ENCODE measurements at places on chromosomes 3 and 15.

- DNase-seq, result no peak
Measured at GRCh38 chr3:142275856-142276255, 50.5 kb upstream of the GK5 start.

DNA sequence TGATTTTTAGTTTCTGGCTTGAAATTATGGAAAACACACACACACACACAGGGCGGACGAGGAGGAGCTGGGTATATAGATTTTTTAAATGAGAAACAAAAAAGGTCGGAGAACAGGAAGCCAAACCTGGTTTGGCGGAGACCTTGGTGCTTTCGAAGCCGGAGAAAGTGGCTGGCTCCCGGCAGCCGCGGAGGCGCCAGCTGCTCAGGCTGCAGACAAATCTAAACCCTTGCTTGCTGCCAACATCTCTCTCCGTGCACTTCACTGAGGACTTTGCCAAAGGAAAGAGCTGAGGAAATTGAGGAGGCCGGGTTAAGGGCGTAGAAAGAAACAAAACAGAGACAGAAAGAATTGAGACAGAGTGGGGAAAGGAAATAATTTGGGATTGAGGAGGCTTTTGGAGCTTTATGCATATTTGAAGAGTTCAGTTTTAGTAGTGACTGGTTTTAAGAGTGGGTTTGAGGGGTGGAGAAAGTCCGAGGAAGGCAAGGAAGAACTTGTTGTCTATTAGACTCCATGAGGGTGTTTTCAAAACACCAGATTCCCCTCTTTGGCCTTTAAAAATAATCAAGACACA, 2.2 kb downstream of the ZIC1 start:
- DNase-seq, result no peak

DNA sequence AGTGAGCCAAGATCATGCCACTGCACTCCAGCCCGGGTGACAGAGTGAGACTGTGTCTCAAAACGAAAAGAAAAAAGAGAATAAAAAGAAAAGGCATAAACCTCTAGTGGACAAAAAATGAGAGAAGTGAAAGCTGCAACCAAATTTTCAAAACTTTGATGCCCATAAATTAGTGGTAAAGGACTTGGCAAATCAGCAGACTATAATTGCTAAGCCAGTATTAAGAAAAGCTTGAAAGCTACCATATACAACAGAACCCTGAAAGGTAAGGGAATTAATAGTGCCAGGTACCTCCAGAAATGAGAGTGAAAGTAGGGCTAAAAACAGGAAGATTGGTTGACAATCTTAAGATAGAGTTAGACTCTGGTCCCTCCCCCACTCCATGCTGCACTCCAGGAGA, 32.9 kb upstream of the SLC22A13 start:
- no peak for DNase-seq

DNA sequence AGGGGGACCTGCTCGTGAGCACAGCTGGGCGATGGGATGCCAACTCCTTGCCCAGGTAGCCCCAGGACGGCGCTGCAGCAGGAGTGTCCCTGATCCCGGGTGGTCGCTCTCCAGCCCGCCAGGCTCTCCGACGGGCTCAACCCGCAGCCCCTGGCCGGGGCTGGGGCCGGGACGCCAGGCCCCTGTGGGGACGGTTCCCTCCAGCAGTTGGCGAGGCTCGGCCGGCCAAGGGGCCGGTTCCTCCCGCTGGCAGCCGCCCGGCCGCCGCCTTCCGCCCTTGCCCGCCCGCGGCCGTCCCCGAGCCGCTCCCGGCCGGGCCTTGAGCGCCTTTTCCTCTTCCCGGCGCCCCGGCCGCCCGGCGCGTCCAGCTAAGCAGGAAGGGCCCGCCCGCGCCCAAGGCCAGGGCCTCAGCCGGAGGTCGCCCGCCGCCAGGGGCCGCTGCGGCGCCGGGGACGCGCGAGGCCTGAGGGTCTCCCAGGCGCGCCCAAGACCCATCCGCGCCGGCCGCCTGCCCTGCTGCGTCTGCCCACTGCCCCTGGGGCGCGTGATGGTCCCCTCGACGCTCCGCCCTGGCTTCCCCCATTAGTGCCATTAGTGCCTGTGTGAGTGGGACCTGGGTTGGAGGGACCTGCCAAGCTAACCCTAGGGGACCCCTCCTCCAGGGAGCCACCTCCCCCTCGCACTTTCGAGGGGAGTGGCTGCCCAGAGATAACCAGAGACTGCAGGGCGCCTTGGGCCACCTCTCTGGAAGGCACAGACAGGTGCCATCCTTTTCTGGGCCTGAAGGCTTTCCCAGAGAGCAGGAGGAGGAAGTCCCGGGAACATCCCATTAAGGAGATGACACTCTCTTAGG, 106.4 kb downstream of the FBLN2 start:
- DNase-seq, result peak; percentile 70

- no peak for DNase-seq
Measured at GRCh38 chr3:48684480-48685143, 1.1 kb downstream of the NCKIPSD start.

DNA sequence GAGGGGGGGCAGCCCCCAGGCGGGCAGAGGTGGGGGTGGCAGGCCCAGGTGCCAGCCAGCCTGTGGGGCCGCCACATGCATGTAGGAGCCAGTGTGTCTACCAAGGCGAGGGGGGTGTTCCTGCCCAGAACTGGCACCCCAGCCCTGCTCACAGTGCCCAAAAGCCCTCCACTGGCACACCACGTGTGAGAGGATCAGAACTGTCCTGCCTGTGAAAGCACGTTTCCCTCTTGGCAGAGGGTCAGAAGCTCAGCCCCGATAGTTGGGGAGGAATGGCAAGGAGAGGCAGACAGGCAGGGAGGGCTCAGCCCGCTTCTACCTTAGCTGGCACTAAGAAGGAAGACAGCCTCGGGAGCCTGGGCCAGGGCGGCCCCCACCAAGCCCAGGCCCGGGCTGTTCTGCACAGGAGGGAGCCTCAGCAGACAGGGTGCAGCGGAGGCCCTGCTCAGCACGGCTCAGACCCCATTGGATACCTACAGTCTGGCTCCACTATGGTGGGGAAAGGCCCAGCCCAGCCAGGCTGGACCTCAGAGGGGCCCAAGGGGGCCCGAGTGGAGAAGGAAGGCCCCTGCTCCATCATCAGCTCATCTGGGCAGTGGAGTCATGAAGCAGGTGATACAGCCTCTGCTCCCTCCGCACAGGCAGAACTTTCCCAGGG, 84.8 kb upstream of the LINGO1 start:
- DNase-seq, result no peak

GRCh38 chr3:15649858-15650257, 48.3 kb downstream of the BTD start:
- DNase-seq, result no peak

DNA sequence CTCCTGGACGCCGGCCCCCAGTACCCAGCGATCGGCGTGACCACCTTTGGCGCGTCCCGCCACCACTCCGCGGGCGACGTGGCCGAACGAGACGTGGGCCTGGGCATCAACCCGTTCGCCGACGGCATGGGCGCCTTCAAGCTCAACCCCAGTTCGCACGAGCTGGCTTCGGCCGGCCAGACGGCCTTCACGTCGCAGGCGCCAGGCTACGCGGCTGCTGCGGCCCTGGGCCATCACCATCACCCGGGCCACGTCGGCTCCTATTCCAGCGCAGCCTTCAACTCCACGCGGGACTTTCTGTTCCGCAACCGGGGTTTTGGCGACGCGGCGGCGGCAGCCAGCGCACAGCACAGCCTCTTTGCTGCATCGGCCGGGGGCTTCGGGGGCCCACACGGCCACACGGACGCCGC, 956 bp downstream of the ZIC1 start:
- DNase-seq, result no peak

DNA sequence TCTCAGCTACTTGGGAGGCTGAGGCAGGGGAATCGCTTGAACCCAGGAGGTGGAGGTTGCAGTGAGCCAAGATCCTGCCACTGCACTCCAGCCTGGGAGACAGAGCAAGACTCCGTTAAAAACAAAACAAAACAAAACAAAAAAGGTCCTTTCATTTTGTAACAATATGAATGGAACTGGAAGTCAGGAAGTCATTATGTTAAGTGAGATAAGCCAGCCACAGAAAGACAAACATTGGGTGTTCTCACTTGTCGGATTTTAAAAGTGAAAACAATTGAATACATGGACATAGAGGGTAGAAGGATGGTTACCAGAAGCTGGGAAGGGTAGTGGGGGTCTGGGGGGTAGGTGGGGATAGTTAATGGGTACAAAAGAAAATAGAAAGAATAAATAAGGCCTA, 12.5 kb upstream of the B3GALNT1 start:
- DNase-seq, result no peak

DNA sequence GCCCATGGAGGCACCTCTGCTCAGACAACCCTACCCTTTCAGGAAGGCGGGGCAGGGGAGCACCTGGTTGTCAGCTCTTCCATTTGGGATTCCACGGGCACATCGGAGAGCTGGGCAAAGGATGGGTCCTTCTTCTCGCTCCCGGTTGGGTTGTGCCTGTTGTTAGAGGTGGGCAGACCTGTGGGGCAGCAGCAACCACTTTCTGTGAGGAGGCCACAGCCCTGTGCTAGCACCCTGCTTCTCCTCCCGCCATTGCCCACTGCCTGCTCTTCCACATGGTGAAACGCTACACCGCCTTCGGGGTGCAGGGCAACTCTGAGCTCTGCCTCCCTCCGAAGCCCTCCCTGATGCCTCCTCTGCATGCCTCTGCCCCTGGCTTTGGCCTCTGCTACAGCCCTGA, 7.0 kb upstream of the HHATL start:
- DNase-seq, result no peak

- no peak for DNase-seq
Measured at GRCh38 chr3:193693774-193694173, 100.8 kb downstream of the OPA1 start.

DNA sequence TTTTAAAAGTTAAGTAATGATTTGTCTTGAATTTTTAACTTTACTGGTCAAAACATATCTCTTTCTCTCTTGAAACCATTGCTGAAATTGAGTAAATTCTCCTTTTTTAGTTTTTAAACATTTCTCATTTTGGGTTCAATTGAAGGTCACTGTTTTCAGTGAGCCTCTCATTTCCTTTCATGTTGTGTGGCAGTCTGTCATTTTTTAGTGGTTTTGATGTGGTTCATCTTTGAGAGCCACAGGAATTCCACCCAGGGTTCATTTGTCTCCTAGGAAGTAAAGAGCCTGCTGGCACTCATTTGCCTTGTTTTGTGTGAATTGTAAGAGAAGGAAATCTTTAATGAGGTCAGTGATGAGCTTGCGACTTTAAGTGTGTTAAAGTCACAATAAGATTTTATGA, 10.4 kb downstream of the CLDN11 start:
- no peak for DNase-seq

GRCh38 chr3:25292595-25292994, 135.5 kb upstream of the RARB start:
- no peak for DNase-seq

- no peak for DNase-seq
Measured at GRCh38 chr3:67715971-67716370, 61.6 kb upstream of the SUCLG2 start.

DNA sequence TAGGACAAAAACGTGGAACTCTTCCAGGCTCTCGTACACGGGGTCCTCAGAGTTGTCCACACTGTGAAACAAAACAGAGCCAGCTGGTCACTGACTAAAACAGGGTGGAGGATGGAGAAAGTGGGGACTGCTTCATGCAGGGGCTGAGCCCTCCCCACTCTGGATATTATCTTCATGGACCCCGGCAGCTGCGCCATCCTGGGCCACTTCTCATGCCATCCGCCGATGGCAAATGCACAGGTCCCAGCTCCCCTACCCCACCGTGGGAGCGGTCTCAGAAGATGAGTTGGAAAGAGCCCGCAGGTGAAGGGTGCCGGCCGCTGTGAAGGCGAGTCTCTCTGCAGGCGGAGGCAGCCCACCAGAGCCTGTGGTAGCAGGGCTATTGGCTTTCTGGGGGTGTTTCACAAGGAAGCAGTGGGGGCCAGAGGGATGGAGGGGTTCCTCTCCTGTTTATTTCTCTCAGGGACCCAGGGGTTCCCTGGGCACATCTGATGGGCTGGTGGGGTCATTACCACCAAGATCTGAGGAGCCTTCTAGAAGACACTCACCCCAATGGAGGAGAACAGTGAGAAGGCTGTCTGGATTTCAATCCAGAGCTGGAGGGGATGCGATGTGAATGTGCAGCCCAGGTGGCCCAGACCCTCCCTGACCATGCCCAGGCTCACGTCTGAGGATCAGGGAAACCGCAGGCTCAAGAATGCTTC, 177.3 kb downstream of the KLF13 start:
- no peak for DNase-seq

DNA sequence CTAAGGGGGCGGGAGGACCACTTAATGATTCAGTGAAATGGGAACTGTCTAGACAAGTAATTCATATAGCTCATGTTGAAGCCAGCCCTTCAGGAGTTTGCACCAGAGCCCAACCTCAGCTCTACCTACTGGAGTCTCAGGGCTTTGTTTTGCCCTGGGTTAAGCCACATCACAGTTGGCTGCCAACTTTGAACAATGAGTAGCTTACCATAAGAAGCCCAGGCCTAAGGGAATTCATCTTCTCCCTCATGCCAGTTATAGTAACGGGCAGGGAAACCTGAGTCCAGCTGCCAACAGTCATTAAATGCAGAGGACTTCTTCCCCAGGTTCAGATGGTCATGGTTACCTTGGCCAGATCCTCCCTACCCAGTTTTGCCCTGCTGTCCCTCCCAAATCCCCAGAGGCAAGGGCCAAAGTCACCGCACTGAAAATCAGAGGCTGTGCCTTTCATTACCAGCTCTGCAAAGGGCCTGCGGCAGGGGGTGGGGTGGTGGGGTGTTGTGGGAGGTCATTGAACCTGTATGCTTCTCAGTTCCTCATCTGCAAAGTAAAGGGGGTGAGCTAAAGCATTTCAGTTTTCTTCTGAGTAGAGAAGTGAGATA, 302.2 kb upstream of the NR2E3 start:
- DNase-seq, result no peak

DNA sequence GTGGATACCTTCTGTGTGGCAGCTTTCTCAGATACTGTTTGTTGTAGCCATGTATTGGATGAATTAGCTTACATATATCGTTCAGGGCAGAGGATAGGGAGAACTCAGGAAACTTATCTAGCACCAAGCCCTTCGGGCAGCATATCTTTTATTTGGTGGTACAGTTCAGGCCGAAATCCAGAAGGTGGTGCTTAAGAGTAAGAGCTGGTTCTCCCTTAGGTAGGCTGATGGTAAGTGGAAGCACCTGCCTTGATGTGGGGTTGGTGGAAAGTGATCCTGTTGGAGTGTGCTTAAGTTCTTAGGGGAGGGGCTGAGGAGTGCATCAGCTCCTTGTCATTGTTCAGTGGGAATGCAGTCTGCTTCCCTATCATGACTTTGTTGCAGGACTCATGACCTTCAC, 187.5 kb downstream of the DOCK3 start:
- no peak for DNase-seq

DNA sequence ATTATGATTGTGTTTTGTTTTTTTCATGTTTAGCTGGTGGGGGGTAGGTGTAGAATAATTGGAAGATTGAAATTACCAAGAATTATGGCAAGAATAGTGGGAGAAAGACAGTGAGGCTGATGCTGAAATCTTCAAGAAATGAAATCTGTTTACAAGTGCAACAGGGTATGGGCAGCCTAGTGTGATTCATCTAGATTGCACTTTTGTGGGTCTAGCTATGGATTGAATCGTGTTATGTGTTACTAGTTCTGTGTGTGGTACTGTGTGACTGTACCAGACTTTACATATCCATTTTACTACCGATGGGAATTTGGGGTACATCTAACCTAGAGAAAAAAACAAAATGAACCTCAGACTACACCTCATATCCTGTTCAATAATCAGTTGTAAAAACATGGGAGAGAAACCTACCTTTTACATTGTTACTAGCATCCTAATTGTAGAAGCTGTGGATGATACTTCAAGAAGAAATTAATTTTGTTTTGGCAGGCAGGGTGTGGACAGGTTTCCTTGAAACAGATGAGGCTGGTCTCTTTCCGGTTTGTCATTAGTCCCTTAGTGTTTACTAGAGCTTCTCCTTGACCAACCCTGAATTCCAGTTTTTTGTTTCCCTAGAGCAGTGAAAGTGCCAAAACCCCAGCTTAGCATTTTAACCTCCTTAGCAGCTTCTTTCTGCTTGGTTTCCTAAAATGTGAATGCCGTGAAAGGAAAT, 47.9 kb downstream of the OPA1 start:
- DNase-seq, result no peak

Data from D721Med (cell line).